ENCODE measurements at places on chromosomes 16 and 17.

DNA sequence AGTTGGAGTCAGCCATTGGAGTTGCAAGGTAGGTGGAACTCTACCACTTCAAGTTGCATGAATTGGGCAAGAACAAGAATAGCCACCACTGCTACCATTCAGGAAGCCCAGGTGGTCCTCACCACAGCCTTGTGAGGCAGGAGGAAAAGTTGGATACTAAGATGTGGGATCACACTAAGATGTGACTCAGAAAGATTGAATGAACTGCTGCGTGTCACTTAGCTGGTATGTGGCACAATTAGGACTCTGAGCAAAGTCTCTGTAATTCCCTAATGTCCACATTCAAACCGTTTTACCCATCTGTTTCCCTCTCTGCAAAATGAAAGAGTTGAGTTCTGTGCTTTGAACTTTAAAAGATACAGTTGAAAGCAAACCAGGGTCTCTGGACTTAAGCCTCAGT, 44.7 kb upstream of the HS3ST3A1 start:
- DNase-seq = no peak

GRCh38 chr17:6374271-6374691, 60.6 kb downstream of the AIPL1 start:
- no peak for DNase-seq

DNA sequence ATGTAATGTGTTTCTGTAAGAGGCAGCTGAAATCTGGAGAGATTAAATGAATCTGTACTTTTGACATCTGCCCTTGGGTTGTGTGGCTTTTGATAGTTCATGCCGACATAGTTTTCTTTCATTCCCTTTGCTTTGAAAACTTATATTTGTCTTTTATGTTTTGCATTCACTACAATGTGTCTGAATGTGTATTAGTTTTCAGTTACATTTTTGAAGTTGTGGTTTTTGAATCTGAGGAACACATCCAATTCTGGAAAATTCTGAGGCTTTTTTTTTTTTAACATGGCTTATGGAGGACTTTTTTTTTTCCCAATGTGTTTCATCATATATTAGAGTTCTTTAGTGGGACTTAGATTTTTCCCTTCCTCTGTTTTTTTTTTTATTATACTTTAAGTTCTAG, 683.7 kb upstream of the SOX9 start:
- no peak for DNase-seq

DNA sequence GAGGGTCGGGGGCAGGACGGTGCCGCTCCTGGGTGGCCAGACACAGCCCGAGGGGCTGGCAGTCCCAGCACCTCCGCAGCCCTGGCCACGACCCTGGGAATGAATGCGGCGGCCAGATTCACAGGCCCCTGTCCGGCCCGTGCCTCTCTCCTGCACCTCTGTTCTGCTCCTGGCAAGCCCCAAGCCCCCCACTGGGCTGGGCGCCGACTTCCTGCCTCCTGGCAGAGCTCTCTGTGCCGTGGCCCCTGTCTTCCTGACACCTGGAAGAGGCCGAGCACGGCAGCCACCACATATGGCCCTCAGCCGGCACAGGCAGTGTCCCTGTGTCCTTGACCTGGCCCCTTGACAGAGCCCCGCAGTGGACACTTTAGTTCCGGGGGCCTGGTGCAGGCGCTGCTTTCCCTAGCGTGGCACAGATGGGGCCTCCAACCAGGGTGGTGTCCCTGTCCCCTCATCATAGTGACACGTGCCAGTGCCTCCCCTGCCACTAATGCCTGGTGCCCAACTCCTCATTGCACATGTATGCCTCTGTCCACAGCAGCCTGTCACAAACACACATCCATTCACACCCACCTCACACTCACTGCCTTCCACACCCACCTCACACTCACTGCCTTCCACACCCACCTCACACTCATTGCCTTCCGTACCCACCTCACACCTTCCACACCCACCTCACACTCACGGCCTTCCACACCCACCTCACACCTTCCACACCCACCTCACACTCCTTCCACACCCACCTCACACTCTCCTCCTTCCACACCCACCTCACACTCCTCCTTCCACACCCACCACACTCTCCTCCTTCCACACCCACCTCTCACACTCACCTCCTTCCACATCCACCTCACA, 110.6 kb upstream of the PLCG2 start:
- DNase-seq = no peak

GRCh38 chr16:77612596-77612995, 109.7 kb upstream of the NUDT7 start:
- DNase-seq = no peak

DNA sequence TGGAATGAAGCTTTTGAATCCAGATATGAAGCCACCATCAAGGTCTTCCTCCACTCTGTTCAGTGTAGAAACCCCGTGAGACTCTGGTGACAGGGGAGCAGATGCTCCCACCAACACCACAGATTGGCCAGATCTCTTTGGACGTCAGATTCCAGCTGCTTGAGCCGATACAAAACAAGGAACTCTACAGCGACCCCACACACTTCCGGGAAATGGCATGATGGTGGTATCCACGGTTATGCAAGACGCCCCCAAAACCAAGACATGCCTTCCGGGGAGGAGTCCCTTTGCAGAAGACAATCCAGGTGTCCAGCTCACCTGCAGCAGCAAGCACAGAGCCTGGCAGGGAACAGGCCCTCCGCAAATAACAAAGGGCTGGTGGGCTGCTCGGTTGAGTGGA, 19.8 kb upstream of the PITPNA start:
- DNase-seq = no peak

DNA sequence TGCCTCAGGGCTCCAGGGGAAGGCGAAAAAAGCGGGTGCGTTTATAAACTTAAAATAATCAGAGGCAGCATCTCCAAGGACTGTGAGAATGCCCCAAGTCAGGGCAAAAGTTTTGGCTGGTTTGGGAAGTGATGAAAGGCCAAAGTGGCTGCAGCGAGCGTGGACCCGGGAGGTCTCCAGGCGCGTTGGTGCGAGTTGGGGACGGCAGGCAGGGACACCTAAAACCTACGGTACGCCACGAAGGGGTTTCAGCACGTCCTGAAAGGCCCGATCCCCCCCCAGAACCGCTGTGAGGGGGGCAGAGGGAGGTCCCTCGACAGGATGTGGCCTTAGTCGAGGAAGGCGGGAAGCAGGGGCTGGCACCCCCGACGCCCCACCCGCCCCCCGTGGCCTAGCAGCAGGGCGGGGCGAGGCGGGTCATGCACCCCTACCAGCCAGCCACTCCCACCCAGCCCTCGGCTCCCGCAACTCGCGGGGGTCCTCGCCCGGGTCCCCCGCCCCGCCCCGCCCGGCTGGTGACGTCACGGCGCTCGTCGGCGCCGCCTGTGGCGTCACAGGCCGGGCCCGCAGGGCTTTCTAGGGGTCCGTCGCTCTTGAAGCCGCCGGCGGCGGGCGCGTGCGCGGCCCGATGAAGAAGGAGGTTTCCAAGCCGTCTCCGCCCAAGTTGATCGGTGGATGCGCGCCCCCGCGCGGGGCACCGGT, at the start of gene MYCBPAP:
TSS of gene MYCBPAP (plus strand) at position 569 of the 702 bp plus-strand sequence. CDS start 236 bp downstream, outside the sequence.
- DNase-seq = no peak

DNA sequence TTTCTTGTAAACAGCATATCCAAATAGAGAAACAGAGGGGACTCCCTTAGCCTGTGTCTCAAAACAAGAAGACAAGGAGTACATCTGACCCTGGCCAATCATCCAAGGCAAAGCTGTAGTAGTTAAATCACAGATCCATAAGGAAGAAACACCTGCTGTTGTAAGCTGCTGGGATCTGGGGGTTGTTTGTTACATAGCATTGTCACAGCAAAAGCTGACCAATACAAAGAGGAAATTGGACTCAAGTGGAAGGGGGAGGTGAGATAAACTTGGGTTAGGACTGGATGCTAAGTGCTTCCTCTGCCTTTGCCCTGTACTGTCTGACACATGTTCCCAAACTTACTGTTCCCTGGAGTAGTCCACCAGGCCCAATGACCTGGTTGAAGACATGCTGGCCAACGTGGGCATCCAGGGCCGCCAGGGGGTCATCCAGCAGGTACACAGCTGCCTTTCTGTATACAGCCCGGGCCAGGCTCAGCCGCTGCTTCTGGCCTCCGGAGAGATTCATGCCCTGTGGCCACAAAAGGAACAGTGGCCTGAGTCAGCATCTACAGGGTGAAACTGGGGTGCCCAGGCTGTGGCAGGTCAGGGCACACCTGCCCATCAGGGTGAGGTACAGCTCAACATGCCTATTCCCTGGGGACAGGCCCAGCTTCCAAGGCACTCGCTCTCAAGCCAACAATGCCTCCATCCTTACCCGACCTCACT, 44.7 kb downstream of the ABCC6 start:
- no peak for DNase-seq

GRCh38 chr16:78788696-78789095, 689.2 kb downstream of the WWOX start:
- DNase-seq = no peak

DNA sequence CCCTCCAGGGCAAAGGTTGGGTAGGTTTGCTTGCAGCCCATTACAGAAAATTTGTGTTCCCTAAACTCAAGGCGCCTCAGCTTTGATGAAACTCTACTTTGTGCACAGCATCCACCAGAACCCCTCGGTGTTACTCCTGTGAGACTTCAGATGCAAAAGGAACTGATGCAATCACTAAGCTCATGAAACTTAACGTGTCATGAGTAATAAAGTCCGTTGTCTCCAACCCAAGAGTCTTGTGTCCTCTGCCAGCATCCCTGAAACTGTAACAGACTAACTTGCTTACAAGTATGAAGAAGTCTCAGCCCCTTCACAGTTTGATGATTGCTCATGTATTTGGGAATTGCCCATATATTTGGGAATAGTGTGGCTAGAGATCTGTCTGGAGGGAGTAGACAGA, 74.8 kb upstream of the MARCHF10 start:
- DNase-seq = no peak
